ENCODE measurements at places on chromosomes 3 and 15.

GRCh38 chr3:52093756-52094545, 37.6 kb upstream of the DUSP7 start:
- no peak for DNase-seq

- no peak for DNase-seq
Measured at GRCh38 chr3:41681479-41681878, 280.4 kb downstream of the ULK4 start.

DNA sequence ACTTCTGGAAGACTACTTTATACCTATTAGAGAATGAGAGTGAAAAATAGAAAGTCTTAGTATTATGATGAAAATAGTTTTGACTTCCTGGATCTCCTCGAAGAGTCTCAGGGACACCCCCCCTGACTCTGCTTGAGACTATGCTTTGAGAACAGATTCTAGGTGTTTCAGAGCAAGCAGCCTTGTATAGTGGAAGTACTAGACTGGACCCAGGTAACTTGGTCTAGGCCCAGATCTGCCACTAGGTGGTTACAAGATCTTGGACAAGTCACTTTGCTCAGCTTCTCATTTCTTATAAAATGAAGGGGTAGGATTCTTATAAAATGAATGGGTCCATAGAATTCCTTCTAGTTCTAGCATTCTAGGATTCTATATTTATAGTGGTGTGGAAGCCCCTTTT, 9.1 kb downstream of the ABHD5 start:
- DNase-seq = no peak

DNA sequence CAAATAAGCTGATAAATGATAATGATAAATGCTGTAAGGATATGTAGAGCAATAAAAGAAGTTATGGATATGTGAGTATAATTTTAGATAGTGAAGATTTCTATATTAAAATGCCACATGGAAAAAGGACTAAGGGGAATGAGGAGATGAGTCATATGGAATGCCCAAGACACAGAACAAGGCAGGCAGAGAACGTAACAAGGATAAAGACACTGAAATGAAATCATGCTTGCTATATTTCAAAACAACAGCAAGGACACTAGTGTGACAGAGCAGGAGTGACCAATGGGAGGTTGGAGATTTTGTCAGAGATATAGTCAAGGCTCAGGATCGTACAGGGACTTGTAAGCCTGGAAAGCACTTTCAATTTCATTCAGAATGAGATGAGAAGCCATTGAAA, 621.5 kb upstream of the SEMA6D start:
- no peak for DNase-seq

GRCh38 chr3:63656786-63657185, 4.3 kb downstream of the SNTN start:
- DNase-seq = no peak

GRCh38 chr15:82951472-82952157, 905 bp downstream of the HOMER2 start:
- DNase-seq = no peak

DNA sequence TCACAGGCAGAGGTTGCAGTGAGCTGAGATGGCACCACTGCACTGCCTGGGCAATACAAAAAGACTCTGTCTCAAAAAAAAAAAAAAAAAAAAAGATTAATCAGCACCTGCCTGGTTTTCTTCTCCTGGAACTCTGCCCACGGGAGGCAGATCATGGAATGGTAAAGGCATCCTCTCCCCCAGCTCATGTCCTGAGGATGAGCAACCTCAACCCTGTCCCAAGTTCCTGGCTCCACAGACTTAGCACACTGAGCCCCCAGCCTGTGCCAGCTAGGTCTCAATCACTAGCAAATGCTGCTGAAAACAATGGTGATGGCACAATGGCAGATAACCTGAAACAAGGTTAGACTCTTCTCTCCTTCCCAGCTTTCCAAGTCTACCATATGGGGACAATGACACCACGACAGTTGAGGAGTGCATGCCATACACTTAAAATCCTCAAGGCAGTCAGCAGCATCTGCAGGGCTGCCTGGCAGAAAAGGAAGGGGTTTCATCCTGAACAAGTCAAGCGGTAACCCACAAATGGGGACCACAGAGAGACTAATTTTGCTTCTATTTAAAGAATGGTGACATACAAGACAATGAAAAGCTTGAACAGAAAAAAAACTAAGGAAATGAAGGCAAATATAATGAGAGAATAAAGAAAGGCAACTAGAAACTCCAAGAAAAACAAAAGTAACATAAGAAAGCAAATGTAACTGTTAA, 4.8 kb downstream of the CLN6 start:
- DNase-seq = peak; percentile 58
